ENCODE measurements at places on chromosomes 6 and 20.

DNA sequence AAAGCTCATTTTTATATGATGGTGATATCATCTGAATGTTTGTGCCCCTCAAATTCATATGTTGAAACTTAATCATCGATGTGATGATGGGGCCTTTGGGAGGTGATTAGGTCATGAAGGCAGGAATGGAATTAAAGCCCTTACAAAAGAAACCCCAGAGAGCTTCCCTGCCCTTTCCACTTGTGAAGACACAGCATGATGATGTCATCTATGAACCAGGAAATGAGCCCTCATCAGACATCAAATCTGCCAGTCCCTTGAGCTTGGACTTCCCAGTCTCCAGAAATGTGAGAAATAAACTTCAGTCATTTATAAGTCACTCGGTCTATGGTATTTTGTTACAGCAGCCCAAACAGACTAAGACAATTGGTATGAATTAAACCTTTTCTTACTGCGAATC lies 153.1 kb downstream of the MYB start:
- DNase-seq, result peak; percentile 57

DNA sequence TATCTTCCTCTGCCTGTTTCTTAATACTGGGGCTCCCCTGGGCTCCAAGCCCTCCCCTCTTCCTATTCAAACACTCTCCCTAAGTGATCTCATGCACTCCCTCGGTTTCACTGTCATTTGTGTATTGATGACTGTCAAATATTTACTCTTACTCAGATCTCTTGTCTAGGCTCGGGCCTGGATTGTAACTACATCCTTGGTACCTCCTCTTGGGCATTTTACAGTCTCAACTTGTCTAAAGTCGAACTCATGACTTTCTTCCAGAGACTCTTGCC lies 189.4 kb upstream of the PRDM1 start:
- DNase-seq, result no peak

DNA sequence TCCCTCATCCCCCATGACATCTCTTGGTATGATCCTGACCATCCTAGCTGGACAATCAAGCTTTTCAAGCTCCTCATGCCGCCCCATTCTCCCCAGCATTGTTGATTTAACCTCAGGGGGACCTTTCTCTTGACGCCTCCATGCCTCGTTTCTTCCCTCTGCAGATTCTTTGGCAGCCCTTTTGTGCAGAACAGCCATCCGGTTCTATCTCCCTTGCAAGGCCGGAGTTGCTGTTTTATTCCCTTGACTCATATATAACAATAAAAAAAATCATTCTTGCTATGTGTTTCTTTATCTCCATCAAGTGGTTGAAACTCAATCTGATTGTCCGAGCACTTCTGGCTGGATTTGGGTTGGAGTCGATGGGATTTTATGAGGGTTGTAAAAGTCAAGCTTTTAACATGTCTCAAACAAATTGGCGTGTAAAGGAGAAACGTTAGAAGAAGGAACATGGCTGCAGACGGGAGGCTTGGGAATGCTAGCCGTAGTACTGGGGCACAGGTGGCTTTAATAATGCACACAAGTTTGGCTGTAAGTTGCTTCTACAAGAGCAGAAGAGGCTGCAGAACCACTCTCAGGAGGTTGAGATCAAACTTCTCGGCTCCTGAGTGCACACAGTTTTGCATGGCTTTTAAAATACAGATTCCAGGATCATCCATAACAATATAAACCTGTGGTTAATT lies 3.9 kb upstream of the SULF2 start:
- peak; percentile 84 for DNase-seq

DNA sequence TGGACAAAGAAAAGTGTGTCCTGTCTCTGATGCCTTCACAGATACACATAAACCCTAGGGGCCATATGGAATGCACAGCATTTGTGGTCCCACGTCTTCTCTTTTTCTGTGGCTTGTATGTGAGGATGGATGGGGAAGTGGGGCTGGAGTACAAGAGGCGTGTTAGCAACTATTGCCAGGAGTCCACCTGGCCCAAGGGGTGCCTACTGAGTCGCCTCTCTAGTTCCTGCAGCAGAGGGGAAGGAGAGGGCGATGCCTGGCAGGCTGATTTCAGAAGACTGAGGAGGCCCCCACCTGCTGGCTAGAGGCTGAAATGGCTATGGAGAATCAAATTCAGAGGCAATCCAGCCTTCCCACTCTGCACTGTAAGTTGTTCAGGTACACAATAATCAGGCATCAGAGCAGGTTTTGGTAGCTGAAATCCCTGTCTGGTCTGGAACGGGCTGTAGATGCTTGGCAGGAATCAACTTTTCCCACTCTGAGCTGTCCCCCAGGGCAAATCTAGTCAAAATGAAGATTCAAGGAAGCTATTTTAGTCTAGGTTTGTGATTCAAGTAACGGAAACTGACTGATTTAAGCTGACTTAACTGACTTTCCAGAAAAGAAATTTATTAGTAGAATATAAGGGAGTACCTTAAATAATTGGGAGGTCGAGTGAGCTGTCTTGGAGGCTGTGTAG lies 14.9 kb upstream of the PPARD start:
- DNase-seq, result peak; percentile 66

- no peak for DNase-seq
Observed at GRCh38 chr20:59628171-59628570, 23.8 kb downstream of the PHACTR3 start.

GRCh38 chr6:89079511-89080234 lies 878 bp upstream of the PNRC1 start:
- peak; percentile 68 for DNase-seq

- peak; percentile 22 for DNase-seq
Observed at GRCh38 chr6:167849846-167850459, 23.2 kb downstream of the AFDN start.

GRCh38 chr6:120916844-120917243 lies 417.4 kb downstream of the TBC1D32 start:
- no peak for DNase-seq

DNA sequence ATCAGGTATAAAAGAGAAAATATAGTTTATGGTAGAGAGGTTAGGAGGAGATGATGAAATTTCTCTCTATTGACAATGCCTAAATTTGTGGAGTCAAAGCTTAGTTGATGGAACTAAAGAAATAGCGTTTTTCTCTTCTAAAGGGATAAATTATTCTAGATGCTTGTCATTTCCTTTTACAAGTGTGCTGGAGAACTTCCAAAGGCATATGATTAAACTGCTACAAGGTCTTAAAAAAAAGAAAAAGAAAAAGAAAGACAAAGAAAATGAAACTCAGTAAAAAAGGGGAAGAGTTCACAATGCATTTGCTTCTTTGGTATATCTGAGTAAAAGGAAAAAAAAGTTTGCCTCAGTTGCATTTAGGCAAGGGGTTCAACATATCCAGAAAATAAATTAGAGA lies 499.8 kb upstream of the PTCHD4 start:
- DNase-seq, result peak; percentile 3
